ENCODE measurements at places on chromosomes 4 and X.

- DNase-seq, result no peak
These were observed 91.6 kb upstream of the GNPDA2 start for GRCh38 chr4:44817930-44818329.

GRCh38 chr4:147093206-147093605 is 147.5 kb upstream of the TTC29 start:
- DNase-seq, result no peak

GRCh38 chrX:31931225-31931624 is 859.4 kb upstream of the FTHL17 start:
- DNase-seq, result no peak

DNA sequence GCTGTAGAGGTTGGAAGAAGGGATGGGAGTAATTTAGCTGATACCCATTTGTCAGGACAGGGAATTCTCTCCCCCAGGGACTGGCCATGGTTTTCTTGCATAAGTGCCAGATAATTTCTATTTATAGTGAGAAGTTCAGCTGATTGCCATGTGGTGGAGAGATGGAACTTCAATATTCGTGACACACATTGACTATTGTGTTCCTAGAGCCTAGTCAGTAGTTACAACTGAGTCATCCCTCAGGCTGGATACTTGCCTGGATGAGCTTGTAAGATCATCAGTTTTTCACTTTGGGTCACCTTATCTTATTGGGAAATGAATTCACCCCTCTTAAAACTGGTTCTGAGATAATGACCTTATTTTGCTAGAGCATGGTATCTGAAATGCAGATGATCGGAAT is 32.2 kb downstream of the CFAP299 start:
- DNase-seq, result no peak

GRCh38 chr4:185192059-185192458 is 11.7 kb downstream of the CFAP97 start:
- no peak for DNase-seq

DNA sequence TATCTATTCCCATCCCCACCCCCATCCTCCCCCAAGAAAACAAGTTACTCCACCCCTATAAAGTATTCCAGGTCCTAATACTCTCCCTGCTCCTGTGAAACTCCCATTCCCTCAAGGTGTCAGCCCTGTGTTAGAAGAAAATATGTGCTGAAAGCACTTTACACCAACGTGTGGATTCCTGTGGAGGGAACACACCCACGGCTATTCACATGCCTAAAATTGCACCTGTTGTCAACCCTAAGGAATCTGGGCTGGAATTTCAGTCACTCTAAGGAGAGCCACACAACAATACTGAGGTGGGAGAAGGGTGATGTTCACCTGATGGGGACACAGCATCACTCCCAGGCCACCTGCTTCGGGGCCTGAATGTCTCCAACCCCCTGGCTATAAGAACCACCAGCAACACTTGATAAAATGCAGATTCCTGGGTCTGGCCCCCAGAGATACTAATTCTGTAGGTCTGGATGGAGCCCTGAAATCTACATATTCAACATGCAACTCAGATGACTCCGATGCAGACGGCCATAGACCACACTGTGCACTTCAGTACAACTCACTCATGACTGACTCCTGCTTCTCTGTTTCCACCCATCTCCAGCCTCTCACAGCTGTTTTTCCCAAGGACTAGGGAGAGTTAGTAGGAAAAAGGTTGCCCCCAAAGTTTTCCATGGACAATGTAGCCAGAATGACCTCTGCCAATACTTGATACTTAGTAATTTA is 15.8 kb downstream of the SCD5 start:
- DNase-seq, result no peak

DNA sequence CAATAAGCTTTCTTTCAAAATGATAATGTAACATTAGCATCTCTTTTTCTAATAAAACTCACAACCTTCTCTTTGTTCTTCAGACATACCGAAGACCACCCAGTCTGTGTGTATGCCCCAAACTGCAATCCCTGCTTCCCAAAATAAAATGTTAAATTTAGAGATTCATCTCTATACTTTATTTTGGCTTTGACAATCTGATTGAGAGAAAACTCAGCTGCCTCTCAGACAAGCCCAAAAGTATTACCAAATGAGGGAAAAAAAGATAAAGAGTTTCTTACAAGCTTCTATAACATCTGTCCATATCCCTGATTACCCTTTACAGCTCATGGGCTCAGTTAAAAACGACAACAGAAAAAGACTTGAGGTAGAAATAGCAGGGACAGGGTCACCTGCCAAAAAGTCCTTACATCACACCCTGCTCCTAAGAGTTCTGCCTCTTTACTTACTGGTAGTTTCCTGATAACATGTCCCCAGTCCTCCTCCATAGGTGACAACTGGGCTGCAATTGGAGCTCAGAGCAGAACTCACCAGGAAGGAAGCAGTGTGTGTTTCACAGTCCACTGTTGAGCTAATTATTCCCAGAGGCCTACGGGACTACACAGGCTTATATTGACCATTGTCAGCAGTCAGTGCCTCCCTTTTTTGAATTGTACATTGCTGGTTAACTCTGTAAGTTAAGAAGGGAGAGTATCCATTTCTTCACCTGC is 70.9 kb upstream of the FAM9C start:
- no peak for DNase-seq

DNA sequence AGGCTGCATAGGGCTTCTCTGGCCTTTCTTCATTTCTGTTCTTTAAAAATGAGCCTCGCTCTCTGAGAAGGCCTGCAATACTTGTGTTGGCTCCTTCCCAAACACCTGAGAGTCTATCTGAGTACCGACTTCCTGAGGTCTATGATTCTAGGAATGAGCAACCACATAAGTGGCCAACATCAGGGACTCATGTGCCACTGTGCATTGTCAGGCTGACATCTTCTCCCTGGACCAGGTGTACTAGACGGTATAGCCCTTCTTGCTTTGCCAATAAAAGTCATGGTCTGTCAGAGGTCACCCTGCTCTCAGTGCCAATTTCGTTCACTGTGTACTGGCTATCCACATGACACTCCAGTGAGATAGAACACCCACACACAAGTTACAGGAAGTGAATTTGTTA is 67.4 kb upstream of the EPHA5 start:
- DNase-seq, result no peak

- DNase-seq, result no peak
These were observed 1.2 kb downstream of the TMSB4X start for GRCh38 chrX:12975991-12976558.

- no peak for DNase-seq
These were observed 1213.4 kb downstream of the STIM2 start for GRCh38 chr4:28073860-28074555.

- DNase-seq, result no peak
These were observed 795.8 kb upstream of the IGFBP7 start for GRCh38 chr4:57905965-57906364.

GRCh38 chr4:184529283-184529682 is 54.9 kb upstream of the IRF2 start:
- no peak for DNase-seq

GRCh38 chrX:97539970-97540519 is 656.3 kb downstream of the RPA4 start:
- DNase-seq, result no peak

DNA sequence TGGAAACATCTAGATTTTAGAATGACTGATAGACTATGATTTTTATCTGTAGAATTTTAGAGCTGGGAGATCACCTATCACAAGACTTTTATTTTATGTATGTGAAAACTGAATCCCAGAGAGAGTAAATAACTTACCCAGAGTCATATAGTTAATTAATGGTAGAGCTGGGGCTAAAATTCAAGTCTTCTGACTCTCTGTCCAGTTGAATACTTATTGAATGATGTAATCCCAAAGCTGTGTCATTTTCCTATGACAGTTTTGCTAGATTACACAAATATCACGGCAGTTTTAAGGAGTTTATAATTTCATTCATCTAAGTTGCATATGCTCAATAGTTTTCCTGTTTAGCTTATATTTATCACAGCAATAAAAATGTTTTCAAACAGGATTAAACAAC is 6.7 kb downstream of the NRK start:
- no peak for DNase-seq

DNA sequence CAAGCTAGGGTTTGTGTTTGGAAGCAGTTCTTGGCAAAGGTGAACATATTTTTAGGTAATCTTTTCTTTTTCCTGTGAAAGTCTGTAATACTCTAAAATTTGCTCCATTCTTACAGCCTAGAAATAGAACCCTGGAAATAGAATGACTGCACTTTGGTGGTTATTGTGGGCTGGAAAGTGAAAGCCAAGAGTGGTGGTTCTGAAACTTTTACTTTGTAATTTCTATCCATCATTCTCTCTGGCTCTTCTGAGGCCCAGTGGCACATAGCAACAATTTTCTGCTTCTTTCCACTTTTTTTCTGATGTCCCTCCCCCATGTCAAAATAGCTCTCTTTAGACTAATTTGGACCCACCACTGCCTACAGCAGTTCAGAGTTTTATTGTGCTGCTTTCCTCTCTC is 300.4 kb upstream of the RPS6KA3 start:
- DNase-seq, result no peak

GRCh38 chrX:67347145-67347544 is 196.7 kb upstream of the AR start:
- no peak for DNase-seq

- no peak for DNase-seq
These were observed 3.0 kb upstream of the ATP1B4 start for GRCh38 chrX:120358737-120359456.

DNA sequence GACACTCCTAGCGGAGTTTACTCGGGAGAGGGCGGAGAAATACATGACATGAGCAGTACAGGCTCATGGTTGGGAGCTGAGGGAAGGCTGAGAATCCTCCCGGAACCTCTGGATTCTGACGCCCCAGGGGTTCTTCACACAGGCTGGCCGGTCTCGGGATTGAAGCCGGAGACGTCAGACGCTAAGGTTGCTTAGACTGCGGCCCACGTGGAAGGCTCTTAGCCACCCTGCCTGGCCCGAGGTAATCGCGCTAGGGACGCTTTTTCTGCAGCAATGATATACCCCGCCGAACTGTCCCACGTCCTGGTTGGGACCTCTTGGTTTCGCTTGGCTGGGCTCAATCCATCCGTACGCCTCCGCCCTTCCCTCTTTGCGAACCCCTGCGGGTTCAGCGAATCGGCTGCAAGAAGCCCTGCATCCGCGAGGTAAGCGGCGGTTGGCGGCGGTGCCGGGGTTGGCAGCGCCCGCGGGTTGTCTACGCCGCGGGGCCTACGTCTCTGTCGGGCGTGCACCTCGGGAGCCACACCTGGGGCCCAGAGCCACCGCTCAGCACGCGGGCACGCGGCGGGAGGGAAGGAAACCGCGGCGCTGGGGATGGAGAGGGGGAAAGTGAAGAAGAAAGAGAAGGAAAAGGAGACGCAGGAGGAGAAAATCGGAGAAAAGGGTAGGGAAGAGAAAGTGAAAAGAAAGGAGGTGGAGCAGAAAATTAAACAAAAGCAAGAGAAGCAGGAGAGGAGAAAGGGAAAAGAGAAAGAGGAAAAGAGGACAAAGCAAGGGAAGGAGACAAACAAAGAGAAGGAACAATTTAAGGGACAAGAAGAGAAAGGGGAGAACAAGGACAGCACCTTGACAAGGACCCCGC is at the start of gene ARL9:
ARL9 (plus strand) TSS at position 523 of the 862 bp plus-strand sequence; CDS start at position 595, 72 bp downstream.
- peak; percentile 61 for DNase-seq

DNA sequence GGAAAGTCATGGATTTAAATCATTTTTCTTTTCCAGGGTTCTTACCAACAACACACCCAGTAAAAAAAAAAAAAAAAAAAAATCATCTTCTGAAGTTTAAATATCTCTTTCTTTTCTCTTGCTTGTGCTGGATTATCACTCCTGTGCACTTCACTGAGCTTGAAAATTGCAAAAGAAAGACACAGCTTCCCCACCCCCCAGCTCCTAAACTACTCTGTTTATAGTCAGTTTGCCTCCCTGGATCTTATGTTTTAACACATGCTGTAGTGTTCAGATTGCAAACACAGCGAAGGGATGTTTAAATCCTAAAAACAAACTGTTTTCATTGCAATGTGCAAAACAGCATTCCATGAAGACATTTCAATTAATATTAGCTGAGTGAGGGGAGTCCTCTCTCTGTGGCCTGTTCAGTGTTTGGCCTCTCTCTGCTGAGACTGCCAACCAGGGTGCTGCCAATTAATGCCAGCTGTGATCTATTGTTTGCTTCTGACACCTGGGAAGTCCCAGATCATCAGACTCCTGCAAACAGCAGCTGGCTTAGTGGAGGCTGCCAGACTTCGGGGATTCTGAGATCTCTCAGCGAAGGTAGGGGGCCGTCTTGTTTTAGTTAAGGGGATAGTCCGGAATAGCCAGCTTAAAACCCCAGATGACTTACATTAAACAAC is 171.1 kb upstream of the PITX2 start:
- no peak for DNase-seq

GRCh38 chr4:2352729-2353221 is 65.7 kb downstream of the ZFYVE28 start:
- no peak for DNase-seq

- DNase-seq, result no peak
These were observed 82.4 kb upstream of the PACRGL start for GRCh38 chr4:20617678-20618396.

- no peak for DNase-seq
These were observed 608.8 kb upstream of the PCDH10 start for GRCh38 chr4:132540268-132540667.

DNA sequence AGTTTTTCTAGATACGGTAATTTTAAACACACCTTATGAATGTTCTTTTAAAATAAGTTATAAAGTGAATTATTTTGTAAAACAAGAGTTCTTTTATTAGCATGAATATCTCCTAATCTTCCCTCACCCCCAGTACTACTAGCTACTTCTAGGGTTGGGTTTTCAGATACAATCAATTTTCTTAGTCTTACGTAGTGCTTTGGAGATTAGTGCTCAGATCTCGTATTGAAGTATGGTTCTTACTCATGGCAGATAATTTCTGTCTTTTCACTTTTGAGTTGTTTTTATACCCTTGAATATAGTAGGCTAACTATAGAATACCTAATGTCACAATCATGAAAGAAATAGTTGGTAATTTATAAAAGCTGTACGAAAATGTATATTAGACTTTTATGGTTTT is 43.2 kb downstream of the CDKL5 start:
- no peak for DNase-seq

DNA sequence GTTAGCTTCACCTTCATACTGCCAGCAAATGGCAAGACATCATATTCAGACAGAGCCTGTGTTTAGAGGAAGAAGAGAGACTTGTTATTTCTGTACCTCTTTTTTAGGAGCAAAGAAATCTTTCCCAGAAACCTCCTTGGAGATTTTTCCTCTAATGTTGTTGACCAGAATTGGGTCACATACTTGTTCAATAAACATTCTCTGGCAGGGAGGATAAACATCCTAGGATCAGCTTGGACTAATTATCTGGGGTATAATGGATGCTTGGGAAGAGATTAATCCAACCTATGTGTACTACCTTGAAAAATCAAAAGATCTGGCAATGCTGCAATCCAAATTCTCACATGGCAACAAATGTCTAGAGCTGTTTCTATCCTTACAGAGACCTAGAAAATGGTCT is 8.4 kb upstream of the PRSS12 start:
- no peak for DNase-seq

DNA sequence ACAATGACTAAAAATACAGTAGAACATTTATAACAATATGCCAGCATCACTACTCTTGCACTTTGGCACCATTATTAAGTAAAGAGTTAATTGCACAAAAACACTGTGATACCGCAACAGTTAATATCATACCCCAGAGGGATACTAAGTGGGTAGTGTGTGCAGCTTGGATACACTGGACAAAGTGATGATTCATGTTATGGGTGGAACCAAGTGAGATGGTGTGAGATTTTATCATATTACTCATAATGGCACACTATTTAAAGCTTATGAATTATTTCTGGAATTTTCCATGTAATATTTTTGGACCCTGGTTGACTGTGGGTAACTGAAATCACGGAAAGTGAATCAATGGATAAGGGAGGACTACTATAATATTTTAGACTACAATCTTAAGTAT is 265.3 kb downstream of the PCDH18 start:
- DNase-seq, result no peak
